Fibroblast of skin of abdomen (primary cell): ENCODE measurements at places on chromosomes 3 and 15.
A peak's percentile ranks its signal among the peaks of the same experiment; 100 is the strongest.

DNA sequence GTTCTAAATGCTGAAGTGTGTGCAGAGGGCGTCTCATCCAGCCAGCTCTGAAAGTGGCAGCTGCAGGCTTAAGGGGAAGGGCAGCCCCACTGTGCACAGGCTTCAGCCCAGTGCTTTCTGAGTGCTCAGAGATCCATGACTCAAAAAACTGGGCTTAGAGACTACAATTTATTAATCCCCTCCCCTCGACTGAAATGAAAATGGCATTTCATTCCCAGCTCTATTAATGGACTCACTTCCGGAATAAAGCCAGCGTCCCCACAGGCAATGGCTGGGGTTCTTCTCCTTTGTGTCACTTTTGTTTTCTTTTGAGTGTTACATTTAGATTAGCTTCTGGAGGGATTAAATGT lies 55.5 kb upstream of the PLXNA1 start:
- no peak for DNase-seq

DNA sequence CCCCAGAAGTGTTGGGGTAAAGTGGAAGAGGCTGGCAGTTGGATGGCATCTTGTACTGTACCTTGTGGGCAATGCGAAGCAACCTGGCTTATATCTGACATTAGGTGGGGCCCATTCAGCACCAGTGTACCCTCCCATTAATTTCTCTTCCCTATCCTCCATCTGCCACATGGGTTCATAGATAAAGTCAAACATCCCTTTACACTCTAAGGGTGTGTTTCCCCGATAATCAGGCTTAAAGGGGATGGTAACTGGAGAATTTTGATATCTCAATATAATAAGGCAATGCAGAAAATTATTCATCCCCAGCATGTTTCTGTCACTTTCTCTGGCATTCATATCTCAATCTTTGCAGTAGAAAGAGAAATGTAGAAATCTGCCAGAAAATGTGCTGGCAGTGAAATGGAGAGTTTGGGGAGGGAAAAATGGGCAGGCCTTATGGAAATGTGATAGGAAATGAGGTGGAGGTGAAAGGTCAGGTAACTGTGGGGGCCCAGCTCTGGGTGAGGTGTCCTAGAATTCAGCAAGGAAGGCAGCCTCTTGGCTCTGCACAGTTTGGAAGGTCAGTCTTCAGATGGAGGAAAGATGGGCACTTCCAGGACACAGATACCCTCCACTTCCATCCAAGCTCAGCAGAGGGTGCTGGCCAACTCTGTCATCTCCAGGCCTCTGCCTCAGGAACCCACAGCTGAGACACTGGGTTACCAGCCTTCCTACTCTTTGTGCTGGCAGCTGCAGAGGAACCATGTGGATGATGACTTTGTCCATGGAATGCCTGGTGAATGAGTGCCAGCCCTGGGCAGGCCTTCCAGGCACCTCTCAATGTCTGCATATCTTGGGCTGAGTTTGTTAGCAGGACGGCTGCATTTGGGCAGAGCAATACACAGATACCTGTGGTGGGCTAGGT lies 325.9 kb upstream of the CTDSPL start:
- DNase-seq, result no peak

DNA sequence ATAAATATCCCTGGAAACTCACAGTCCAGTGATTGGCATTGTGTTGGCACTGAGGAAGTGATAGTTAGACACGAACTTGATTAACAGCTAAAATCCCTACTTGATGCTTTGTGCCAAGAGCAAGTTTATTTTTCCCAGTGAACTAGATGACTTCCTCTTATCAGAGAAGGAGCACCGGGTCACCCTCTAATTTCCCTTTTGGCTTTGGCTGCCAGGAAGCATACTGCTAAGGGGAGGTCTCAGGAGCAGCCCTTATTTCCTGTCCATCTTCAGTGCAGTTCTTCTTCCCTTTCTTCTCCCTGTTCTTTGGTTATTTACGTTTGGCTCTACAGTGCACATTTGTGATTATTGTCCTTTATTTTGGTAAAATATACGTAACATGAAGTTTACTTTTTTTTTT lies 13.0 kb downstream of the FBLN2 start:
- no peak for DNase-seq

- no peak for DNase-seq
Measured at GRCh38 chr3:187612656-187613055, 57.5 kb downstream of the SST start.

DNA sequence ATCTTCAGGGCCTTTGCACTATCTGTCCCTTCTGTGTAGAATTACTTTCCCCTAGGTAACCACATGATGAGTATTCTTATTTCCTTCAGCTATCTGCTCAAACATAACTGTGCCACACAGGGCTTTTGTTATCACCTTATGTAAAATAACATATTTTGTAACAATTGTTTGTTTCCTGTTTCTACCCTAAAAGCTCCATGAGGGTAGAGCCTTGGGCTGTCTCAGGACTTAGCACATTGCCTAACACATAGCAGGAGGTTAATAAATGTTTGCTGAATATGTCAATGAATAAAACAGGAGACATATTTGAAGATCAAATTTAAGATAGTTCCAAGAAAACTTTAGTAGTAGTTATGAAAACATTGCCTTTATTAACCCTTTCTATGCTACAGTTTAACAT lies 14.7 kb downstream of the VGLL3 start:
- DNase-seq, result no peak

- peak; percentile 33 for DNase-seq
Measured at GRCh38 chr3:139935016-139935865, at the start of gene CLSTN2. Gene CLSTN2 (plus strand): TSS chr3:139935185.

DNA sequence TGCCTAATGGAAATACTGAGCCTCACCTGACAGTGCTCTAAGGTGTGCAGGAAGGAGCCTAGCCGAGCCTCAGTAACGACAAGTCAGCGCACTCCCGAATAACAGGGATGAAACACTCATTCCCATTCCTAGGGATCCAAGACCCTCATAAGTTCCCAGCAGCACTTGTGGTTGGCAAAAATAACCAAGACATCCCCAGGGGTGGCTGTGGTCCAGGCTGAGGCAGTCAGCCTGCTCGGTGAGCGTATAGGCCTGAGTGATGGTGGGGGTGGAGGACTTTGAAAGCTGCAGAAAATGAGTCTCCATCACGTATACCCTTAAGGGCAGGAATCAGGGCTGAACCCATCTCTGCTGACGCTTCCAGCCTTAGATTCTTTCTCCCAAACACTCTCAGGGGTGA lies 120.1 kb downstream of the SMAD6 start:
- peak; percentile 48 for DNase-seq

DNA sequence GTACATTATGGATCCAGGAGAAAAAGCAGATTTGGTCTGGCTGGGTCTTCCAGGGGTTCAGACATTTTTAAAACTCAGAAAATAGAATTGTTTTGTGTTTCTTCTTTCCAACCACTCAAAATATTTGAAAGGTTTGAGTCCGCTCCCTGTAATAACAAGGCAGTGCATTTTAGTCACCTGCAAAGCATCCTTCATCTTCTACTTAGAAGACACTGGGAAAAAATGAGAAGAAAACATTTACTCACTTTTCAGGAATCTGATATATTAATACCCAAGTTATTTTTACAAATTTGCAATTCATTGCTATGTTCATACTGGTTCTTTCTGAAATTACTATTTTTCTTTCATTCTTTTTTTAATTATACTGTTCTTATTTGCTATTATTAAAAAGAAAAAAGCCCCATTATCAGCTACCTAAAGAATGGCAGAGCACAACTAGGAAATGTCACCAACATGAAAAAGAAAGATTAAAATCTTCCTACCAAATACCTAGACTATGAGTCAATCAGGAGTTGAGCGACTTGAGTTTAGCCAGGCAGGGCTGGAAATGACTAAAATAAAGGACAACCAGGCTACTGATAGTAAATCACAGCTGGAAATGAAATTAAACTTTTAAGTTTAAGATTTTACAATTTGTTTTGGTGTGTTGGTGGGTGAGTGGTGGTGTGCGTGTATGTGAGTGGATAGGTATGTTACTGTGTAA lies 280.3 kb upstream of the THBS1 start:
- DNase-seq, result peak; percentile 82

DNA sequence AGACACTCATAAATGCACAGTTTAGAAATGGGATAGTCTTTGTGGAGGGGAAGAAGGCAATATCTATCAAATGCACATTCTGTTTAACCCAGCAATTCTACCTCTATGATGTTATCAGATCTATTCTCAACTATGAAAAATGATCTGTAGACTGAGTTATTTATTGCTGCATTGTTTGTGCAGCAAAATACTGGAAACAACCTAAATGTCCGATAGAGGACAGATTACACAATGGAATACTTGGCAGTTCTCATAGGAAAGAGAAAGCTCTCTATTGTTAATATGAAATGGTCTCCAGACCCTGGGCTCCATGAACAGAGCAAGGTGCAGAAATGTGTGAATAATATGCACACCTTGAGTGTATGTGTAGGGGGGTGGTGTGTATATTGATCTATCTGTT lies 49.0 kb upstream of the SELENOK start:
- no peak for DNase-seq
